ENCODE measurements at places on chromosomes 3 and 15.

- no peak for DNase-seq
These were observed 24.1 kb downstream of the ZNF80 start for GRCh38 chr3:114213292-114213626.

- DNase-seq = peak; percentile 98
These were observed 542.9 kb downstream of the FHIT start for GRCh38 chr3:60708191-60708975.

GRCh38 chr15:68345481-68345880 is 67.9 kb downstream of the FEM1B start:
- DNase-seq = no peak

DNA sequence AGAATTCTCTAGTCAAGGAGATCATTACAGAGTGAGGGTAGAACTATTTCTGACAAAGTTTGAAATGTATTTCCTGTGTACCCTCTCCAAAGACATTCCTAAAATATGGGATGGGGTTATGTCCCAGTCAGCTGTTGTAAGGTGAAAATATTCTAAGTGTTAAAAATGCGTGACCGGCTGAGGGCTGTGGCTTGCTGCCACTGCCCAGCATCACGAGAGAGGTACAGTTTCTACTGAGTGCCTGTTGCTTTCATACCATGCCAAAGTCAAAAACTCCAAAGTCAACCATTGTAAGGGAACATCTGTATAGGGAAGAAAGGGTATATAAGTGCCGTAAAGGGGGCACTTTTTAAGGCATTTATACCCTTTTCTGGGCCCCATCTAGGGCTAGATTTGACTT is 30.9 kb downstream of the MAP6D1 start:
- DNase-seq = no peak

DNA sequence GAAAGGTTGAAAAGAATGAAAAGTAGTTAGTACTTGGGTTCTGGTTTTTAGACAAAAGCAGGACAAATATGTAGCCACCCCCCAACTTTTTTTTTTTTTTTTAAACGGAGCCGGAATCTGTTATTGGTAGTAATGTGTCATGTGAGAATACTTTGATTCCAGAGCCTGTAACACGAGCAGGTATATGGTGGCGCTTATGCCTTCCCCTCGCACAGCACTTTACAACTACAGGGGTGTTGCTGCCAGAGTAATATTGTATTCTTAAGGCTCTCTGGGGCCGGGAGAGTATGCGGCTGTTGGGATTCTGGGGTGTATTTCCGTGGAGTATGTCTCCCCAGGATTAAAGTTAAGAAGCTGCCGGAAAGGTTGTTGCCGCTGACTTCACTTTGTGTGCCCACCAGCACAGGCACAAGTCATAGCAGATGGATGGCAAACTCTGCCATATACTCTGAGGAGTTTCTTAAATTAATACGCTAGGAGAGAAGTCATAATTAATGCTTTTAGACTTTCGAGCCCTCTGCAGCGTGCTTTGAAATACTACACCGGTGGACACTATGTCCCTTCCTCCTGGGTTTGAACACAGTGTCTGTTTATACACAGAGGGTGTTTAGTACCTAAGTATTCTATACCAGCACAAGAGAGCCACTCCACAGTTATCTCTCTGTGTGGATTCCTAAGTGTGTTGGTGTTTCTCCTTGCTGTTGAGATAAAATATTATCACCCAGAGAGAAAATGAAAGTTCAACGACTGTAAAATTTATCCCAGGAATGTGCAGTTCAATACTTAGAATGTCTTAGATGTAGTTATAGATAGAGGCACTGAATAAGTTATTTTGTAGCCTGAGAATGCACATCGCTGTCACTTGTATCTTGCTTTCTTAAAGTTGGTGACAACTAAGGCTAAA is 1.4 kb downstream of the MBNL1 start:
- DNase-seq = peak; percentile 60

- DNase-seq = no peak
These were observed 52.6 kb downstream of the SYNM start for GRCh38 chr15:99157456-99157855.

- no peak for DNase-seq
These were observed 71.9 kb downstream of the NR2F2 start for GRCh38 chr15:96402403-96402802.

- no peak for DNase-seq
These were observed 208.0 kb upstream of the EOMES start for GRCh38 chr3:27930052-27930602.

GRCh38 chr3:197907196-197907595 is 42.8 kb upstream of the RPL35A start:
- DNase-seq = no peak

GRCh38 chr3:123732447-123732846 is 147.6 kb upstream of the HACD2 start:
- DNase-seq = no peak

DNA sequence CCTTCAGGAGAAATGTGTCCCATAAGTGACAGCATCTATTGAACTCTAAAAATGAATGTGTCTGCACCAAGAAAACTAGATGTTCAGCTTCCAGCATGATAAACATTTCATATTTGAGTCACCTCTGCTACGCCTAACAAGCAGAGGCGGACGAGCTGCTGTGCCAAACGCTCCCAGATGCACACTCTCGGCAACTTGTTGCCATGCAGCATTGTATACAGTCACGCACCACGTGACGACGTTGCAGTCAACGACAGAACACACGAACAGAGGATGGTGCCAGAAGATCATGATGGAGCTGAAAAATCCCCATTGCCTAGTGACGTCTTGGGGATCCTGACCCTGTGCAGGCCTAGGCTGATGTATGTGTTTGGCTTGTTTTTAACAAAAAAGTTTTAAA is 137.5 kb downstream of the XXYLT1 start:
- peak; percentile 32 for DNase-seq

DNA sequence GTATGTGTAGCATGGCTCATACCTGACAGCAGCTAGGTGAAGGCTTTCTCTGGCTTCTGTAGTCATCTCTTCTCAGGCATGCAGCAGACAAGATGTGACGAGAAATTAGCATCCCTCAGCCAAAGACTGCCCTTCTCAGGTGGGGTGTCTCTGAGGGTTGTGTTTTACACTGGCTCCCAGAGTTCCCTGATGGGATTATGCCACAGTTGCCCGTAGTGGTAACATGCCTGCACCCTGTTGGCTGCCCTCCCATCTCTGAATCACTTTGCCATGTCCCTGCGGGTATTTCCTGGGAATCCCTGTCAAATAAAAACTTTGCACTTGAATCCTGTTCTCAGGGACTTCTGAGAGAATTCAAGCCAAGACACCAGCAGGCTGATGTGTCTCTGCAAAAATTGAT is 70.5 kb downstream of the LRTM1 start:
- DNase-seq = no peak

DNA sequence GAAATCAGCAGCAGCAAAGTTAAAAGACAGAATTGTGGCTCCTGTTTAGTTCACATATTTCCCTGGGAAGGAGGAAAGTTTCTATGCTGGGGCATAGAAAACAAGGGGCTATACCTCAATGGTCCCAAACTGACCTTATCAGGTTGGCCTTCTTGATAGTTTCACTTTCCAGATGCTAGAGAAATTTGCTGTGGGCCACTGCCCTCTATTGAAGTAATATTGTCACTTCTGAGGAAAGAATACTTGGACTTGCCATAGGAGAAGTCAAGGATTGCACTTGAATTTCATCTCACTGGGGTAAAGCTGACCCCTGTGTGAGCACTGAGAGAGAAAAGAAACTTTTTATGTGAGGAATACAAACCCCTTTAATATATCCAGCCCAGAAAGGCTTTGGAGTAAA is 49.3 kb upstream of the XCR1 start:
- no peak for DNase-seq

DNA sequence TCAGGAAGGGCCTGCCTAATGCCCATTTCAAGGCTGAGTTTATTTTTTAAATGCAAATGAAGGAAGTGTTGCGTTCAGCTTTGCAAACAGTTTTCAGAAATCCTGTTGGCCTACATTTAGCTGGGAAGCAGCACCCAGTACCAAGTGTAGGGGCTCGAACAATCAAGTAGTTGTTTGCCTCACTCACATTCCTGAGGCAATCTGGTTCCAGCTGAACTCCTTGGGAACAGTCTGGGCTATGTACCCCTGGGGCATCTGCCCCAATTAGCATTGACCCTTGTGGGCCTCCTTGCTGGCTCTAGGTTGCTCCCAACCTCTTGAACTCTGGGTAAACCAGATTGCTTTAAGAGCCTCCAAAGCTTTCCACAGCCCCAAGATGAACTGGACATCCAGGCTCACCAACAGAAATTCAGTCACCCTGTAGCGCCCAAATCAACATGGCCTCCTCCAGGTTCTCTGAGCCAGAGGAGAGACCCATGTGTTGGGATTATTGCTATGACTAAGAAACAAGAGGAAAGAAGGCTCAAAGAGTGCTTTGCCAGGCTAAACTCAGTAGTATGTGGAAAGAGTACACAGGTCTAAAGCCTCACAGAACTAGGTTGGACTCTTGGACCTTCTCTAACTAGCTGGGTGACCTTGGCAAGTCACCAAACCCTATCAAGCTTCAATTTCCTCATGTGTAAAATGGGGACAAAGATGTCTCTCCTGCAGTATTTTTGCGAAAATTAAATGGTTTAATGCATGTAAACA is 532.7 kb downstream of the SOX2 start:
- DNase-seq = no peak

DNA sequence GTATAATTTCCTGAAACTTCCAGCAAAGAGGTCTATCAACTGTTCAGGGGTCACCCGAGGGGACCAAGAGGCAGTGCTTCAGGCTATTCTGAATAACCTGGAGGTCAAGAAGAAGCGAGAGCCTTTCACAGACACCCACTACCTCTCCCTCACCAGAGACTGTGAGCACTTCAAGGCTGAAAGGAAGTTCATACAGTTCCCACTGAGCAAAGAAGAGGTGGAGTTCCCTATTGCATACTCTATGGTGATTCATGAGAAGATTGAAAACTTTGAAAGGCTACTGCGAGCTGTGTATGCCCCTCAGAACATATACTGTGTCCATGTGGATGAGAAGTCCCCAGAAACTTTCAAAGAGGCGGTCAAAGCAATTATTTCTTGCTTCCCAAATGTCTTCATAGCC is 6.8 kb downstream of the GCNT3 start:
- no peak for DNase-seq

DNA sequence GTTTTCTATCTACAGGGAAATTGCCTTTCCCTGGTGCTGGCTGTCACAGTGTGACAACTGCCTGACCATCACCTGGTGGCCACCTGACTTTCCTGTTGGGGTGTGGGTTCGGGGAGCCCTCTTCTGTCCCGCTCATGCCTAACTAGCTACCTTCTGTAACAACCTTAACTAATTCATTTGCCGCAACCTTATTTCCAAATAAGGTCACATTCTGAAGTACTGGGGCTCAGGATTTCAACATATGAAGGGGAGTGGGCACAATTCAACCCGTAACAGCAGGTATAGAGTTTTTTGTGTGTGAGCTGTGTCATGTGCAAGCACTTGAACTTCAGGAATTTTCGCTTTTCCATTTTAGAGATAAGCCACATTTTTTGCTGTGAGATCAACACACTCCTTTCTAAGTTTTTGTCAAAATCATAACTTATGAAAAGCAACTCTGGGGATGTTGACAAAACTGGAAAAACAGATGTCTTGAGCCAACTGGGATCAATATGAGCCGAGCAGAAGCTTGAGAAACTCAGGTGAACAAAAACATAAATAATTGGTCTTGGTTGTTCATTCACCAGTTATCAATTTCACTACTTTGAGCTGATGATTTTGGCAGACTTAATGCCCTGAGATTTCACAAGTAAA is 242.0 kb upstream of the RGMA start:
- DNase-seq = no peak

DNA sequence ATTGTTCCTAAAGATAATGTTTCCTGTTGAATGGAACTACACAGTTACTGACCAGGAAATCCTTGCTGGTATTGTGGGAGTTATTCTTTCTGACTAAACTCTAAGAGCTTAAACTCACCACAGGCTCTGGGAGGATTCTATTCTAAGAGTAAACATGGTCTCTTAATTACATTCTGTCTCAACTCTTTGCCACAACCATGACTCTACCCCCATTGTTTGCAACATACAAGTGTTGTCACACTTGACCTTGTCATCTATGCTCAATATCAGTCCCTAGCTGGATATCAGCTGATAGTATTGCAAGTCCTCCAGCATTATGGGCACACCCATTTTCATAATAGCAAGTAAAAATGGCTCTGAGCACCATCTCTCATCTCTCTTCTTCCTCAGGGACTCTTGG is 29.6 kb upstream of the SECISBP2L start:
- no peak for DNase-seq

DNA sequence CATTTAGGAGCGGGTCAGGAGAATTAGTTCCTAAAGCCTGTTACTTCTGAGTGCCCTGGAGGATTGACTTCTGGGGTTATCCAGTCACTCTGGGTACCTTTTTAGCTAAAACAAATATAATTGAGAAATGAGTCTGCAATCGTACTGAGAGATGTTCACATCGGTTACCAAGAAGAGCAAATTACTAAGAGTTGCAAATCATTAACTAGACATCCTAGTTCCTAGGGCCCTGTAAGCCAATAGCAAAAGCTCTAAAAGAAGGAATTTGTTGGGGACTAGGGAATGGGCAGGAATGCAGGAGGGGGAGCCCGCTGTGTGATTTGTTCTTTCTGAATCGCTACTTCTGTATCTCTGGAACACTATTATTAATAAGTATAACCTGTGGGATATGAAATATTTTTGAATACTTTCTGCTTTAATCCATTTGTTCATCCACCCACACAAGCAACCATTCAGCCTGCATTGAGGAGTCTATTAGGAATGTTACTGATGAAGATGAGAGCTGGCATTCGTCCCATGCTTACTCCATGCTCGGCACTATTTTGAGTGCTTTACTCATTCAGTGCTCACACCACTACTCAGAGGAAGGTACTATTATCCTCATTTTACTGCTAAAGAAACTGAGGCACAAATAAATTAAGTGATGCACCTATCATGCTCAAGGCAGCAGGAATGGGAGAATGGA is 31.5 kb upstream of the KY start:
- no peak for DNase-seq

DNA sequence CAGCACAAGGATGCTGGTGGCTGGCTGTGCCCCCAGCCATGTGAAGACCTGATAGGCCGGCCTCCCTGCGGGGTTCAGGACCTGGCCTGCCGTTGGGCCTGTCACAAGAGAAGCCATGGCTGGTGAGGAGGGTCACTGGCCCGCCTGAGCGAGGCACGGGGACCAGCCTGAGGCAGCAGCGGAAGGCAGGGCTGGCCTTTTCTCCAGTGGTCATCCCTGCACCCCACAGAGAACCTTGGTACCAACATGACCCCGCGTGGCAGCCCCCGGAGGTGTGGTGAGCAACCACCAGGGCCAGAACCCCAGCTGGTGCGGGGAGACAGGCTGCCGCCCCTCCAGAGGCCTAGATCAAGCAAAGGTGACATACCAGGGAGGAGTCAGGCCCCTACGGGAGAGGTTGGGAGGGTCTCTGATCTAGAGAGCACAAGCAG is 134.1 kb upstream of the MEF2A start:
- DNase-seq = no peak

GRCh38 chr3:128814519-128815317 is 64.7 kb upstream of the ACAD9 start:
- no peak for DNase-seq

- no peak for DNase-seq
These were observed 7.7 kb upstream of the MAP1A start for GRCh38 chr15:43509660-43510199.

DNA sequence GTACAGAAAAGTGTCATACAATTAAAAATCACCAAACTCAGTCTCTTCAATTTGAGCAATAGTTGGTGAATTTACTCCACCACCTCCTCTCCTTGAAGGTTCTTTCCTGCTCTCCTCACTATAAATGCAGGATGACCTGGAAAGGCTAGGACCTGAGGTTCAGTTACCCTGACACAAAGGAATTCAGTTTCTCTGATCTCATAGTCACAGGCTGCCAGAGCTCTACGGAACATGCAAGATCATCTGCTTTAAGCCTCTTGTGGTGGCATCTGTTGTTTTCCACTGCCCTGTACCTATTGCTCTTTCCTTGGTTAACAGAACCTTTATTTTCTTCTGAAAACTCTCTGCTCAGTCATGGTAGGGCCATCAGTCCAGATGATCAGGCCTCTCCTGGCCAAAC is 4.9 kb upstream of the TP63 start:
- DNase-seq = no peak
